Stimulated activated CD4-positive, alpha-beta T cell treated with anti-CD3 and anti-CD28 coated beads, Interleukin-2, amount 100 ng/mL, for 24 hours (primary cell): ENCODE measurements at places on chromosomes 4 and X.

DNA sequence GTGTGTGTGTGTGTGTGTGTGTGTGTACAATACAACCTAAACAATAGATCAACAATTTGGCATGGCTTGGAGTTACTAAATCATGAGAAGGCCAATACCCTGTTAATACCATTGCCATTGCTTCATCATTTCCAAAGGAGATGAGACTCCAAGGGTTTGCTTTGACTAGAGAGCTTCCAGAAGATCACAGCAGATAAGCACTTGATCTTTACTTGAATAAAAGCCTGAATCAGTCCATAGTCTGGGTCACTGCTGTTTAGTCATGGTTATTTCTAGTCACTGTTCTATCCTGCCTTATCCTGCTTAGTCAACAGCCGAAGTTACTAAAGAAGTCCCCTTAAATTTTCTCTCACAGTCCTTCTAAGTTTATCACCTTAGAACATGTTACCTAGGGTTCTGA, 58.2 kb downstream of the RAB40AL start:
- no peak for DNase-seq

- no peak for DNase-seq
These were observed 40.0 kb downstream of the VGLL1 start for GRCh38 chrX:136572030-136572429.

DNA sequence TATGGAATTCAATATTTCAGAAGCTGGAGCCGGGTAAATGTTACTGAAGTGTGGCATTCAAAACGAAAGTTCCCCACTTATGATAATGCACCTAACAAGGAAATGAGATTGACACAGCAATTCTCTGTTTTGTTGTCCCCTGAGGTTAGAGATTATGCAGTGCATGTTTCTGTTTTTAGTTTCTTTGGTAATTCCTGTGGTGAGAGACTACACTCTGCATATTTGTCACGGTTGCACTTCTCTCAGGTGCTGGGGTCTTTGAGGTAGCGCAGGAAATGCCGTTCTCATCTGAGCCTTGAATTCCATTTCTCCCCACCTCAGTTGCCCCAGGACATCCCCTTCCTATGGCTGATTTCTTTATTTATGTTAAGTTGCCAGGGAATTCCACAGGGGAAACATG, 15.3 kb upstream of the BEND4 start:
- no peak for DNase-seq

DNA sequence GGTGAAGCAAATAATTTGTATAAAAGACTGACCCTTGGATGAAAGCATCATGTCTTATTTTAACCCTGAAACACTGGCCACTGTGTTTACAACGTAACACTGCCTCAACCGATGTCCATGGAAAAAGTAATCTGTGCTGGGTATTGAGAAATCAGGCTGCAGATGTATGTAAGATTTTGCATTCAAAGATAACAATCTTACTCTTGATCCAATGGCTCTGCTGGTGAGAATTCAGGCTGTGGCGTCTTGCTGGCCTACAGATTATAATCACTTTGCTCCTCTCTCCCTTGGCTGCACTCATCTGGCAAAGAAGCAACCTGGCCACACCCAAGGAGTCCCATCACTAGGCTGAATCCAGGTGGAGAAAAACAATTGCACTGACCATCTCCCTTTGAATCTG, 7.5 kb downstream of the ADGRA3 start:
- DNase-seq, result no peak

GRCh38 chr4:129138810-129139496, 43.0 kb downstream of the C4orf33 start:
- DNase-seq, result no peak

DNA sequence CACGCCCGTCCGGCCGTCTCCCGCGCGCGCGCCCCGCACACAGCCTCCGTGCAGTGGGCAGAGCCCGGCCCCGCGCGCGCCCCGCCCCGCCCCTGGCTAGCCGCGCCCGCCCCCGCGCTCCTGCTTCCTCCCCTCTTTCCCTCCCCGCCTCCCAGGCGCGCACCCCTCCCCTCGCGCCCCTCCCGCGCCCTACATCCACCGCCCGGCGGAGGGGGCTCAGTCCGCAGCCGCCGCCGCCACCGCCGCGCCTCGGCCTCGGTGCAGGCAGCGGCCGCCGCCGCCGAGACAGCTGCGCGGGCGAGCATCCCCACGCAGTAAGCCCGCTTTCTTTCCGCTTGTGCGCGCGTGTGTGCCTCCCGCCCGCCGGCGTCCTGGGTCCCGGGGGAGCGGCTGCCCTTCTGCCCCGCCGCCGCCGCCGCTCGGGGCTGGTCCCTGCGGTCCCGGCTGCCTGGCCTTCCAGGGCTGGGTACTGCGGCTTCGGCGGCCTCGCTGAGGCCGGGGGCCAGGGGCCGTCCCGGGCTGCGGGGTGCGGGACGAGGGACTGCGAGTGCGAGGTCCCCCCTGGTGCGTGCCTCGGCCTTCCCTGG, at the start of gene FHL1:
Gene FHL1, plus strand, starts transcription at position 219 of the 587 bp plus-strand sequence.
- peak; percentile 57 for DNase-seq

- DNase-seq, result no peak
These were observed 233.6 kb upstream of the WDFY3 start for GRCh38 chr4:85200106-85200505.

DNA sequence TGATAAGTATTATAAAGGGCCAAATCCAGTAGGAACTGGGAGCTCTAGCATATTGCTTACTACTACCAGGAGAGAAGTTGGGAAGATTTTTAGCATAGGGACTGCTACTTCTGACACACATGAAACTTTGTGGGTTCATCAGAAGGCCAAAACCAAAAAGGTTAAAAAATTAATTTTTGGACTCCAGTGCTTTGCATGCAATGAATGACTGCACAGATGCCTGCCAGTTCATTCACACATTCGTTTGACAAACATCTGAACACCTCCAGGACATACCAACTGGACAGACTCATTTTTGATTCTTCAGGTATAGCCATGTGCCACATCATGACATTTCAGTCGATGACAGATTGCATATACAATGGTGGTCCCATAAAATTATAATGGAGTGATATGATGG, 79.8 kb downstream of the MID1IP1 start:
- no peak for DNase-seq

DNA sequence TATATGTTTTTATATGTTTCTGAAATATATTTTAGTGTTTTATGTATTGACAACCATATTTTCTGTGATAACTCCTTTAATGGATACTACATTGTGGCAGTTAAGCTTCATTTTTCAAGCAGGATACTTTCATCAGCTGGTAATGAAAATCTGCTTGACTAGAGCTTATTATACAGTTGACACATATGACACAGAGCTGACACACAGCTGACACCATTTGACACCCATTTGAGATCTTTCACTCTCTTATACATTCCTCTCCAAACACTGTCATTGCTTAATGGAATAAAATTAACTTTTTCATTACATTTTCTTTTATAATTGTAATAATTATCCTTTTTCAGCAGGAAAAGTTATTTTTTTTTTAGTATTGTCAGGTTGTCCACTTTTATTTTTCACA, 561.1 kb upstream of the NDST4 start:
- no peak for DNase-seq

GRCh38 chr4:76952656-76953582, 3.4 kb downstream of the SEPTIN11 start:
- no peak for DNase-seq

GRCh38 chrX:117532339-117532738, 584.3 kb downstream of the KLHL13 start:
- DNase-seq, result no peak

- DNase-seq, result no peak
These were observed 62.8 kb upstream of the NLGN4X start for GRCh38 chrX:6291444-6291843.

- DNase-seq, result no peak
These were observed 5.5 kb downstream of the SEPSECS start for GRCh38 chr4:25154594-25155265.

DNA sequence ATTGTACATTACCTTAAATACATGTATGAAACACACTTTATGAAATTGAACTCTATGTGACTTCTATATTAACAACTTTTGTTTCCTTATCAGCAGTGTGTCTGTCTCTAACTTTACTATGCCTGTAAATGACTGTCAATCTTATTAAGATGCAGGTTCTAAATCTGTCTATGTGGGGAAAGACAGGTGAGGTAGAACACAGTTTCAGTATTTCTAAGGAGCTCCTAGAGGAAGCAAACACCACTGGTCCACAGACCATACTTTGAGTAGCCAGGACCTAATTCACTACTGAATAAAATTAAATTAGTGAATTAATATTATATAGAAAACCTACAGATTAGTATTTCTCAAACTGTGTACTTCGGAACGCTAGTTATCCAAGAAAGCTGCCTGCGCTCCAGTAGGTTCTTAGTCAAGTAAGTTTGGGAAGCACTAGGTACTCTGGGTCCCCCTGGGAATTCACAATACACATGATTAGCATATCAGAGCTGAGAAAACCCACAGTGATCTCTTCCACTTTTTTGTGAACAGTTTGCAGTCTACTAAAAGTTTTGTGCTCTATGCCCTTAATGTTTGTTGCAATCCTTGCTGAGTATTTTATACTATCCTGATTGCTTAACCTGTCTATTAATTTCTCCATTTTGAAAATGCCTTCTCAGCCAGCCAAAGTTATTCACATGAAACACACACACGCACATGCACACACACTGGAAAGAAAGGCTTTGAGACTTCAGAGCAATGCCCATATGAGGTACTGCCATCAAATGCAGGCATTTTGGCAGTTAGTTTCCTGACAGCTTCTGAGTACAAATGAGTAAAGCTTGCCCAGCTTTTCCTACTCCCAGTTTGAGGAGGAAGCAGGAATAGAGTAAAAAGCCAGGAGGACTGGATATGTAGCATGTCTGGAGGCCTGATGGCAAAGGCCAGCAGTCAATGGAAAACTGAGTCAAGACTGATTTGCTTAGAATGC, 133.6 kb upstream of the CPEB2 start:
- DNase-seq, result no peak
